ENCODE measurements at places on chromosomes 11 and 22.

- no peak for DNase-seq
These were observed 119.2 kb upstream of the C11orf87 start for GRCh38 chr11:109302591-109303334.

- DNase-seq: no peak
These were observed 97.6 kb downstream of the KCNQ1 start for GRCh38 chr11:2542406-2542805.

- DNase-seq: no peak
These were observed at the start of gene GRIA4 for GRCh38 chr11:105609832-105610781. GRIA4 (plus strand) TSS chr11:105610073; CDS start chr11:105610998, 925 bp downstream.

GRCh38 chr11:69893631-69894030 is 74.4 kb upstream of the FGF3 start:
- no peak for DNase-seq

Measured in B cell (primary cell).